KBM-7 (cell line): ENCODE measurements at places on chromosomes 11 and 22.

DNA sequence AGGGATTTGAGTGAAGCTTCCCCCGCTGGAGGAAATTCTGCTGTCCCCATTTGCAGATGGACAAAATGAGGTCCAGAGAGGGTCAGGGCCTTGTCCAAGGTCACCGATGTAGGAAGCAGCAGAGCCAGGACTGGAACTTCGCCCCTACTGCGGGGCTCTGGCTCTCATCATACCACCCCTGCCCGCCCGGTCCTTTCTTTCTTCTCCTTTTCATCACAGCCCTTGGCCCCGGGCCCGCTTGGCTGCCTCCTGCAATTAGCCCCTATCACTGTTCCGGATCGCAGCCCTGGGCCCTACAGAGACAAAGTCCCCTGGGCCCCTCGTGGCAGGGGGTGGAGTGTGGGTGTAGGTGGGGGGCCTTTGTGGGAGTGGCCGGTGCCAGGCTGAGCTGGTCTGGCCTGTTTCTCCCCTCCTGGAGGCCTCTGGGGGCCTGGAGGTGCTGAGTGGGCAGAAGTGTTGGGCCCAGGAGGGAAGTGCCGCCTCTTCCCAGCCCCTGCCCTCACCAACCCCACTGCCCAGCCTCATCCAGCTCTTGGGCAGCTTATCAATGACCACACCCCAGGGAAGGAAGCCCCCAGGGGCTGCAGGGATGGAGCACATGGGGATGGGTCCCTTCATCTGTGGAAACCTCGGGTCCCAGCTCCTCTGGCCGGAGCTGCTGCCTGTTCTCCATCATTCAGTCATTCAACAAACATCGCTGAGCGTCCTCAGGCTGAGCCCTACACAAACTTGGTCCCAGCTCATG is 3.4 kb downstream of the EMID1 start:
- no peak for DNase-seq

DNA sequence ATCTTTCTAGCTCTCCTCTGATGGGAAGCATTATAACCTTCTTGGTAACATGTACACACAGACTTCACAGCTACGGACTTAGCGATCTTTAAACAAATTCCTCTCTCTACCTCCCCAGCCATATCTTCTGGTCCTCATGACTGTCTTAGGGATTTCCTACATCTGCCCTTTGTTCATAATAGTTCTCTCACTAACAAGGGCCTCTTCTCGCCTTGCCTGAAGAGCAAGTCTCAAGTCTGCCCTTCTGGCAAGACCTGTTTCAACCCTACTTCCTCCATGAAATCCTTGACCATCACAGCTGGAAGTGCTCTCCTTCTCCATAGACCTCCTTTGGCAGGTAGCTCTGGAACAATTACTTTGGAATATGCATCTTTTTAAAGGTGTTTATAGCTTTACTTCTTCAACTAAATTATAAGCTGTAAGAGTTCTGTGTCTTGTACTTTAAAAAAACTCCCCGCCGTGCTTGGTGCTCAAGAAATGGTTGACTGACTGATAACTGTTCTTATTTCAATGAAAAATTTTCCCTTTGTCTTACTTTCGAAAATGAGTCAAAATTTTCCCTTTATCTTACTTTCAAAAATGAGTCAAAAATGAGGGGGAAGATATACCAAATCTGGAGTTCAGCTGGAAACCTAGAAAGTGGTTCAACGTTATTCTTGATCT is 34.7 kb downstream of the SNX19 start:
- DNase-seq: no peak

DNA sequence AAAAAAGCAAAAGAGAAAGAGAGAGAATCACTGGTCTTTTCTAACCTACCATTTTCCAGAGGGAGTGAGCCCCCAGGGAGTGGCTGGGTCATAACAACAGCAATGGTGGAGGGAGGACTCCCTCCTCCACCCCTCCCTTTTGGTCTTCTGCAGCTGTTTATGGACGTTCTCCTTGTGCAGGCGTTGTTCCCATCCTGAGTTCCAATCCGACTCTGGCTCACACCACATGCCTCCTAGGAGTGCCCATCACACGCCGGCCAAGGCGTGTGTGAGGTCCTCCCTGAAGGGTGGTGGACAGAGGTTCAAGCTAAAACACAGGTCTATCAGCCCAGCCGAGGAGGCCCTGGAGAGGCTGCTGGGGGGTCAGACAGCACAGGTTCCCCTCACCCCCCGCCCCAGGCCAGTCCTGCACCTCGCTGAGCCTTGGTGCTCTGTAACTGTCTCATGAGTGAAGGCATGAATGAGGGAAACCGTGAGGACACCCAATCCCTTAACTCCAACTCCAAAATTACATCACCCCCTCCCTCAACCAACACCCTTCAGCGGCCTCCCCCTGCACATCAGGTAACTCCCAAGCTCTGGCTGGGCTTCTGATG is 29.4 kb downstream of the IFT27 start:
- DNase-seq: no peak

- DNase-seq: no peak
Measured at GRCh38 chr11:134615041-134615615, 203.1 kb upstream of the B3GAT1 start.

- DNase-seq: no peak
Measured at GRCh38 chr11:124077266-124077665, 36.1 kb upstream of the OR10G7 start.

DNA sequence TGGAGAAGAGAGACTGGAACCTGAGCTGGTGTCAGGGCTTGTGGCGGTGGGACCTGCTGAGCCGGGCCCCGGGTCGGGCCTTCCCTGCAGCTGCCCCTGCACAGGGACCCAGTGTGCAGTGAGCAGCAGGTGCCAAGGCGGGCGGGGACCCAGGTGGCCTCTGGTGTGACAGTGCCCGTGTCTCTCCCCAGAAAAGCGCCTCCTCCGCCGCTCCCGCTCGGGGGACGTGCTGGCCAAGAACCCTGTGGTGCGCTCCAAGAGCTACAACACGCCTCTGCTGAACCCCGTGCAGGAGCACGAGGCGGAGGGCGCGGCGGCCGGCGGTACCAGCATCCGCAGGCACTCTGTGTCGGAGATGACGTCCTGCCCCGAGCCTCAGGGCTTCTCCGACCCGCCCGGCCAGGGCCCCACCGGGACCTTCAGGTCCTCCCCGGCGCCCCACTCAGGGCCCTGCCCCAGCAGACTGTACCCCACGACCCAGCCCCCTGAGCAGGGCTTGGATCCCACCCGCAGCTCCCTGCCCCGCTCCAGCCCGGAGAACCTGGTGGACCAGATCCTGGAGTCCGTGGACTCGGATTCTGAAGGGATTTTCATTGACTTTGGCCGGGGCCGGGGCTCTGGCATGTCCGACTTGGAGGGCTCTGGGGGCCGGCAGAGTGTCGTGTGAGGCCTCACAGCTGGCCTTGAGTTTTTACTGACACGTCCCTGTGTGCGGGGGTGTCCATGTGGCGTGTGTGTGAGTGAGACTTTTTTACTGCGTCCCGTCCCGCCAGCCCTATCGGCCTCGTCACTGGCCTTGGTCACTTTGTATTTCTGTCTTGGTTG is 15.6 kb upstream of the ARHGAP8 start:
- no peak for DNase-seq

- no peak for DNase-seq
Measured at GRCh38 chr11:65915821-65916251, 3.0 kb downstream of the C11orf68 start.

DNA sequence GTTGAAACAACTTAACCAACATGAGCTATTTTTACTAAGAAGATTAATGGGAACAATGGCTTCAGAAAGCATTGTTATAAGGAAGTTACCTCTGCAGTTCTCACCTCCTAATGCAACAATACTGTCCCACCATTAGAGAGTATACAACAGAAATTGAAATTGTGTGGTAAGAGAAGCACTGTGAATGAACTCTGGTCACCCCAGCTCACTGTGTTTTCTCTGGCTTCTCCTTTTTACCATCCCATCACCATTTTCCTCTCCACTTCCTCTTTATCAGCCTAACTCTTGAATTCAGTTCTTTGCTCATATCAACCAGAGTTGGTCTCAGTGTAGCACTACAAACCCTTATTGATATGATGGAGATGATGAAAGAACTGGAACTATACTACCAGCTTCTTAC is 138.0 kb upstream of the POU2AF2 start:
- peak; percentile 5 for DNase-seq

- DNase-seq: no peak
Measured at GRCh38 chr11:2537896-2538724, 93.3 kb downstream of the KCNQ1 start.

GRCh38 chr22:20405931-20406685 is 12.2 kb downstream of the ZNF74 start:
- DNase-seq: no peak

- no peak for DNase-seq
Measured at GRCh38 chr22:50527921-50528681, 1.7 kb downstream of the TYMP start.

DNA sequence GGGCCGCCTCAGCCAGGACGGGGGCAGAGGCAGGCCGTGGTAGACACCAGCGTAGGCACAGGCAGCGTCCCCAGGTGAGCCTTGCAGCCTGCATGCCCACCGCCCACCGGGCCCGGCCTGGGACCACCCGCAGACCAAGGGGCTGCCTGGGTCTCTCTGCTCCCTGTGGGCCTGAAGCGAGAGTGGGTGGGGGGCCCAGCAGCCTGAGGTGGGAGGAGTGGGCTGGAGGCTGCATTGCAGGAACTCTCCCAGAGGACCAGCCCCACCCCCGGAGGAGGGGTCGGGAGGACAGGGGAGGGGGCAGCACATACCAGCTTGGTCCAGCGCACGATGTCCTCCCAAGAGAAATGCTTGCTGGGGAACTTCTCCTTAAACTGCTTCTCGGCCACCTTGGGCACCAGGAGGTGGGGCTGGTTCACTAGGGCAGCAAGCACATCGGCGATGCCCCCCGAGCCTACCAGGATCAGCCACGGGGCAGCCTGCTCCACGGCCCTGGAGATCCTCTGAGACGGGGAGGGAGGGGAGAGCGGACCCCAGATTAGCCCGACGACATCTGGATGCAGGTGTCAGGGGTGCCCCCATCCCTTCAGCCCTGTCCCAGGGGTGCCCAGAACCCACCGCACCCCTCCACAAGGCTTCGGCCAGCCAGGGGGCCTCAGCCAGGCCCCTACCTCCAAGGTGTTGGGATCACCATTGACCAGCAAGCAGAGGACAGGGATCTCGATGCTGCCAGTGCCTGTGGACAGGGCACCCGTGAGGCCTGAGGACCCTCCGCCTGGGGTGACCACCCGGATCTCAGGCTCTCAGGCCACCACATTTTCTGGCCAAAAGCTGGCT is 17.5 kb downstream of the TSSC4 start:
- no peak for DNase-seq

GRCh38 chr11:72972496-72973128 is 158.4 kb downstream of the ATG16L2 start:
- no peak for DNase-seq

DNA sequence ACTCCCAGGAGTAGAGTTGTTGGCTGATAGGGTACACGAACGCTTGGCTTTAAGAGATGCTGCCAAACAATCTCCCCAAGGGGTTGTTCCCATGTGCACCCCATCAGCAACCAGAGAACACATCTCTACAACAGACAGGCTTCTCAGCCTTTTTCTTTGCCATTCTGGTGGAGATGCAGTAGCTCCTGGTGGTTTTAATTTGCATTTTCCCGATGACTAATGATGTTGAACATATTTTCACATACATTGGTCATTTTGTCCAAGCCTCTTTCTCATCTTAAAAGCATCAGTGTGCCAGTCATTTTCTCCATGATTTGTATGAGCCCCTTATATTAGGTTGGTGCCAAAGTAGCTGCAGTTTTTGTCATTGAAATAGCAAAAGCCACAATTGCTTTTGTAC is 21.8 kb downstream of the DHCR7 start:
- no peak for DNase-seq

- DNase-seq: no peak
Measured at GRCh38 chr11:78460471-78460870, 42.9 kb upstream of the GAB2 start.

DNA sequence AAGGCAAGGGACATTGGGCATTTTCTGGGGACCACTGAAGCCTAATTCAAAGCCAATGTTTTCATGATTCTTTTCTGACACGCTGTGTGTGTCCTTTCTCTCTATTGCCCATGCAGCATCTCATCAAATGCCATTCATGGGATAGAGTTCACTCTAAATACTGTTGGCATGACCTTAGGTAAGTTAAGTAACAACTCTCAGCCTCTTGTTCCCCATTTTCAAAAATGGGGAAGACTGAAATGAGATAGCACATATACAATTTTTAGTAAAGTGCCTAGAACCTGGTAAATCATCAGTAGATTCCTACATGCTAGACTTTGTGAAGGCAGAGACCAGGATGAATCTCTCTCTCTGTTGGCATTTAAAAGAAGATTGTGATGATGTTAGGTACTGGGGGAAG is 12.7 kb upstream of the OR52K2 start:
- DNase-seq: no peak

DNA sequence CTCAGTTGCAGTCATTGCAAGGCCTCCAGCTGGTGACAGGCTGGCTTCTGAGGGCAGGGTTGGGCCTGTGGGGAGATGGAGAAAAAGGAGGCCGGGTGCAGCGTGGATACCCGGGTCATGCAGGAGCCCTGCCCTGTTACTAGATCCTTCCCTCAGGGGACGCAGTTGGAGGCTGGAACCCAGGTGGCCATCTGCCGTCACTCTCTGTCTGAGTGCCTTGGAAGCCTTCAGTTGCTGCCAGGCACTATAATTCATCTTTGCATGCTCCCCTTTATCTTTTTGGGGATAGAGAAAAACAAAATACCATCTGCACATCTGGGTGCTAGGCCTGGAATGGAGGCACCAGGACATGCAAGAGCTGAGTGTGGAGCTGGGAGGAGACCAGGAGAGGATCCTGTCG is 82.7 kb downstream of the TP53I11 start:
- DNase-seq: no peak

- DNase-seq: no peak
Measured at GRCh38 chr11:95831198-95831883, 41.0 kb downstream of the CEP57 start.
